ENCODE measurements at places on chromosomes 4 and X.
A peak's percentile ranks its signal among the peaks of the same experiment; 100 is the strongest.

DNA sequence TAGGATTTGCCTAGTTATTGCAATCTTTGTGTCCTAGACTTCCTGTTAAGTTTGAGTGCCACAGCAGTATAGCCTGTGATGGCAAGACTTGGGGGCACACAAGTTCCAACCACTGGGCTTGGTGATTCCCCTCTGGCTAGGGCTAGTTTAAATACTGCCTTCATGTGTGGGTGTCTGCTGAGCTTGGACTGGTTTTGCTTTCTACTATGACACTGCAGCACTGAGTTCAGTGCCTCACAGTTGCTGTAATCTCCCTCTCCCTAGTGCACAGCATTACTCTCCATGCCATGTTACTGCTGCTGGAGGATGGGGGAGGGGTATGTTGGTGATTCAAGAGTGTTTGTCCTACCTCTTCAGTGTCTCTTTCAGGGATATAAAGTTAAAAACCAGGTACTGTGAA lies 379.6 kb downstream of the IL15 start:
- DNase-seq = no peak

- DNase-seq = no peak
Measured at GRCh38 chr4:17639136-17639535, 24.7 kb downstream of the MED28 start.

DNA sequence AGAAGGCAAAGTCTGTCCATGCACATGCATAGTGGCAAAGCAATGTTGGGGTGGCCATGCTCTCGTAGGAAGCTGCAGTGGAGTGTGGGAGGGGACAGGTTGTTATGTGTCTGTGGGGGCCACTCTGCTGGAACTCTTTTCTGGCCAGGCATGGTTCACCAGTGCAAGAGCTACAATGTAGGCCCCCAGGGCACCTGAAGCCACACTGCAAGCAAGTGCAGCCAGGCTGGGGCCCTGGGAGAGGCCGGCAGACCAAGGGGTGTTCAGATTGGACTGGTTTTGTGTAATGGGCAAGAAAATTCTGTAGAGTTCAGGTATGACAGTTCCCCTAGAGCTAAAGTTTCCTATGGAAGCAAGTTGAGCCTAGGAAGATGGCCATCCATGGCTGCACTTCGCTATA lies 97.0 kb upstream of the ZC4H2 start:
- DNase-seq = no peak

- DNase-seq = no peak
Measured at GRCh38 chr4:145520172-145520571, 38.5 kb downstream of the SMAD1 start.

- peak; percentile 71 for DNase-seq
Measured at GRCh38 chr4:182916483-182917181, 554 bp downstream of the DCTD start.

- no peak for DNase-seq
Measured at GRCh38 chr4:19187691-19188090, 1064.0 kb upstream of the SLIT2 start.

GRCh38 chr4:48193096-48193836 lies 59.2 kb upstream of the TXK start:
- no peak for DNase-seq

DNA sequence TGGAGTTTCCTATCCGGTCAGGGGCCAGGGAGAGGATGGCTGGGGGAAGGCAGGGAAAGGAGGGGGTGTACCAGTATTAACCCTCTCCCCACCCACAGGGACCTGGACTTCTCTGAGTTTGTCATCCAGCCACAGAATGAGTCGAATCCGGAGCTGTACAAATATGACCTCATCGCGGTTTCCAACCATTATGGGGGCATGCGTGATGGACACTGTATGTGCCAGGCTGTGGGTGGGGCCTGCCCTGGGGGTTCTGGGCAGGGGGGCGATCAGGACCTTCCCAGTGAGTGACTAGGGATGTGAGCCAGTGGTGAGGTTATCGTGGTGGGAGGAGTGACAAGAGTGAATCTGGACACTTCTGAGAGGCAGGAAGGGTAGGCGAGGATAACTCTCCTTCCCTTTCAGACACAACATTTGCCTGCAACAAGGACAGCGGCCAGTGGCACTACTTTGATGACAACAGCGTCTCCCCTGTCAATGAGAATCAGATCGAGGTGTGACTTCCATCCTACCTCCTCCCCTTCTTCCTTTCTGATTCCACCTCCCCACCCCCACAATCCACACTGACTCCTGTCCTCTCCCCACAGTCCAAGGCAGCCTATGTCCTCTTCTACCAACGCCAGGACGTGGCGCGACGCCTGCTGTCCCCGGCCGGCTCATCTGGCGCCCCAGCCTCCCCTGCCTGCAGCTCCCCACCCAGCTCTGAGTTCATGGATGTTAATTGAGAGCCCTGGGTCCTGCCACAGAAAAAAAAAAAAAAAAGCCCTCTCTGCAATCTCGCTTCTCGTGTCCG lies 14.6 kb downstream of the USP11 start:
- DNase-seq = peak; percentile 16

- DNase-seq = no peak
Measured at GRCh38 chr4:183544109-183544508, 39.3 kb downstream of the ING2 start.

Measured in mesenchymal stem cell (in vitro differentiated cells and primary cell).